ENCODE measurements at places on chromosomes 2 and 18.

DNA sequence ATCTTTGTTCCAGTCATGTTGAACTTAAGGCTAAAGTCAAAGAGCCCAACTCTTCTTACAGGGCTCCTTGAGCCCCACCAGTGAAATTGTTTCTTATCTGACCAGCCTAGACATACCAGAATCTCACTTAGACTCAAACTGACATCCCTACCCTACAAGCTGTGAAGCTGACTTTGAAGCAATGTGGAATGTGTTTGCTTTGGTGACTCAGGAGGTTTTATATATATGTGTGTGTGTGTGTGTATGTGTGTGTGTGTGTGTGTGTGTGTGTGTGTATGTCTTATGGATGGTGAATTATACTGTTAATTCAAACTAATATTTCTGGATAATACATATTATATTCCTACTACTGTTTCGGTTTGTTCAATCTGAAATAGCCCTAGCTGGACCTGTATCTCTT lies 67.3 kb downstream of the CAMKMT start:
- no peak for DNase-seq

DNA sequence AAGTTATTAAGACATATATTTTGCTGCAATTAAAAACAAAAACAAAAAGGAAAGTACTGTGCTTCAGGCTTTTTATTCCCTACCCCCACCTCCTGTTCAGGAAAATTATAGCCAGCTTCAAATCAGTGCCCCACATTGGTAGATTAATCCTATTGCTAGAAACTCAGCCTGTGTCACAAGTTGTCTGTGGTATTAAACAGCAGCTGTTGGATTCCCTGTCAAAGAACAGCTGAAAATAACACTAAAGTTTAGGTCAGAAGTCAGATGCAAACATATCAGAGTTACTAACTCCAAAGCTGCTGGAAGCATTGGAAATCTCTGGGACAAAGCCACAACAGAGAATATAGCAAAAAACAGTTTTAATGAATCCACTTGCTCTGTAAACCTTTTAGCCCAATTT lies 818 bp upstream of the CCDC141 start:
- no peak for DNase-seq

DNA sequence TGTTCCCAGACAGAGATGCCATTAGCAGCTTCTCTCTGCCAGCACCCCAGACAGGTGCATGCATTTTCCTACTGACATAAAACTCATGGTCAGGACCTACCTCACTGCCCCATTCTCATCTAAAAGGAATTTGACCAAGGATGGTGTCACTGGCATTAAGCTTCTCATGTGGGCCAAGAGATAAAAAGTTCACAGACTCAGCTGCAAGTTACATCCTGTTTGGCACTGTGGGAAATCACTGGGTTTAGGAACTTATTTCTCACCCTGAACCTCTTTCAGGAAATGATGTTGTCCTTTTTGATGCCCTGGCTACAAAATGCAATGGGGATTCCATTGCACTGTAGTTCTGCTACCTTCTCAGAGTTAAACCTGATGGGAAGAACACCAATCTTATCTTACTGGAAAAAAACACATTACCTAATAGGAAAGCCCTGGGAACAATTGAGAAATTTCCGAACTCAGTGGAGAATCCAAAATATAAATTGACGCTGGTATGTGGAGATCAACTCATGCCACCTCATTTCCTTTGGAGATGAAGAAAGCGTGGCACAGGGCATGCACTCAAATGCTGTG lies 252.1 kb upstream of the COPS8 start:
- DNase-seq, result no peak

DNA sequence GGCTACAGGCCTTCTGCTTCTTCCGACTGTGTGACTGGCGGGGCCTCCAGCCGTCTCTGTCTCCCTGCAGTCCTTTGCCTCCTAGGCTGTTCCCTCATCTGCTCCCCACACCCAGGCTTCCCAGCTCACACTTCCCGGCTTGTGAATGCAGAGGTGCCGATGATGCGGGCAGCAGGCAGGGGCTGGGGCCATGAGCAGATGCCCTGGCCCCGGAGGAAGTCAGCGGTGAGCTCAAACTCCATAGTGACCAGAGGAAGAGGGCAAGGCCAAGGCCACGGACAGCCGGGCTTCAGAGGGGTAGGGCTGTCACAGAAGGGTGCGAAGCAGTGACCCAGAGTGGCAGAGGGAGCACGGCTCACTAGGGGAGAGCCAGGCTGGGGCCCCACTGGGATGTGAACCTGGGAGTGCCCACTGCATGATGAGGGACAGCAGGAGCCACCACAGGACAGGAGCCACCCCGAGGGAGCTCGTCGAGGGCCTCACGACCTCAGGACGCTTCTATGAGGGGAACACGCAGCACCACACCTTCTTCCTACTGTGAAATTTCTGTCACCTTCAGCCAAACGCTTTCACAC lies 515.9 kb downstream of the EIPR1 start:
- DNase-seq, result no peak

GRCh38 chr2:7333189-7333765 lies 416.1 kb downstream of the RNF144A start:
- DNase-seq, result no peak

DNA sequence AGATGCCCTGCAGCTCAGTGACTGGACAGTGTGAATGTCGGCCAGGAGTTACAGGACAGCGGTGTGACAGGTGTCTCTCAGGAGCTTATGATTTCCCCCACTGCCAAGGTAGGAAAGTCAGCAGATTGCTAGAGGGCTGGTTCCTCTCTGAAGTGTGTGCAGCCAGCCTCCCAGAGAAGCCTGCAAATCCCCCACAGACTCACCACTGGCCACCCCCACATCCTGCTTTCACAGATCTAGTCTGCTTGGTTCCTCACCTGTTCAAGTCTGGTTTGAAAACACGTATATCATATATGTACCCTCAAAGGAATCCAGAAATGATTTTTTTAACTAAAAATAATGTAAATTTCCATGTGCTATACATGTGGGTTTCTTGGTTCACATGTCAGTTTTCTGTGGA lies 121.1 kb downstream of the LAMA3 start:
- no peak for DNase-seq

DNA sequence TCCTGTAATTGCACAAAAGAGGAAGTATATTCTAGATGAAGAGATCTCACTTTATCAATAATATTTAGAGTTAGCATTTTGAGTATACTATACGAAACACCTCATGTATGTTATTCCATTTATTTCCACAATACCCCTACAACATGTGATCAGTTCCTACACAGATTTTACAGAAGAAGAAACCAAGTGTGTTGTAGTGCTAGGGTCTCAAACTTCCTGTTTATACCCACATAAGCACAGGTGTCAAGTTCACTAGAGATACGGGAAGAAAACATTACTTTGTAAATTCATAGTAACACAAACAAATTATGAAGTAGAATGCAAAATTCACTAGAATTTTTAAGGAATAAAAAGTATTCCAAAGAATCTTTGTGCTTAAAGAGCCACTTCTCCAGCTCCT lies 46.4 kb downstream of the KCTD18 start:
- no peak for DNase-seq

DNA sequence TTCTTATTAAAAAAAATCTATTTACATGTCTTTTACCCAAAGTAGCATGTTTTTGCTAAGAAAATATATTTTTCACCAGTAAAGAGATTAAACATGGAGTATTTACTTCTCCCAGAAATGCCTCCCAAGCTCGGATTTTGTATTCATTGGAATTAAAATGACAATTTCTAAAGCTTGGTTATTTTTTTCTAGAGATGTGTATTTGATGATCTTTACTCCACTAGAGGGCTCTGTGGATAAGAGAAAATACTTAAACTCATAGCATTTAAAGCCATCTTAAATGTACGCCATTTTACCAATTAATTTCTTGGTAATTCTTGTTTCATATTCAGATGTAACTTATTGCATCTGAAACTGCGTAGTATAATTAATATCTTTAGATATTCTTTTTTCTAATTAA lies 461.4 kb downstream of the GALR1 start:
- no peak for DNase-seq

DNA sequence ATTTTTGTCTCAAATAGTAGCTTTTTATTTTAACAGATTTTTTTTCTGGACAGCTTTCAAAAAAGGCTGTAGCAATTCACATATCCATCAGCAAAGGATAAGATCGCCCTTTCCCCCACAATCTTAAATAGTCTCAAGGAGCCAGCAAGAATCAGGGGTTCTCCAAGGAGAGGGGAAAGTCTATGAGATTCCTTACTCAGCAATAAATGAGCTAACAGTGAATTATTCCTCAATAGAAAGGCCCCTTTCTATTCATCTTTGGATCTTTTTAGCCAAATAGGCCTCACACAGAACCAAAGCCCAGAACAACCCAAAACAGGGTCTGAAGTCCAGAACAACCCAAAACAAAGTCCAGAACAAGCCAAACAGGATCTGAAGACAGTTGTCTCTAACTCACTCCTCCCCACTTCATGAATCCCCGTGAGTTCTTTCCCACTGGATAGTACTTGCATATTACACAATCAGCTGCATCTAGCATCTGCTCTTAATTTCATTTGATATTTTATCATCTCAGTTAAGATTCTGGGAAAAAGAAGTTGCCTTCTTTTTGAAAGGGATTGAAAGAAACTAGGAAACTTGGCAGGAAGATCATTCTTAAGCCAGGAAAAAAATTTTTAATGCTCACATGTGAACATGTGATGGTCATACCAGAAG lies 3.4 kb upstream of the DHRS9 start:
- no peak for DNase-seq

DNA sequence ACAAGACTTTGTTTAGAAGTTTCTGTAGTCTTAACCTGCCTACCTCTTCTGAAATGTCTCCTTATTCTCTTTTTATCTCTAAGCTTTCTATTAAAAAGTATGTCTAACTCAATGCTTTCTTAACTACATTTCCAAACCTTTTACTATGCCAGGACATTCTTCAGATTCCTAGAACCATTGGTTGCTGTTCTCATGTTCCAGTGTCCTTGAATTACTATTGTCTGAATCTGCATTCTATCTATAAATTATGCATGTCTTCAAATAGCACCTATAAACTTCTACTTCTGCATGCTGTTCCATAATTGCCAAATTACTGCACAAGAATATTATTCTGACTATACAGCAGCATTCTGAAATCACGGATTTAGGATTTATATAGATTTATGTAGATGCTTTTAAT lies 166.0 kb upstream of the VWC2L start:
- no peak for DNase-seq

DNA sequence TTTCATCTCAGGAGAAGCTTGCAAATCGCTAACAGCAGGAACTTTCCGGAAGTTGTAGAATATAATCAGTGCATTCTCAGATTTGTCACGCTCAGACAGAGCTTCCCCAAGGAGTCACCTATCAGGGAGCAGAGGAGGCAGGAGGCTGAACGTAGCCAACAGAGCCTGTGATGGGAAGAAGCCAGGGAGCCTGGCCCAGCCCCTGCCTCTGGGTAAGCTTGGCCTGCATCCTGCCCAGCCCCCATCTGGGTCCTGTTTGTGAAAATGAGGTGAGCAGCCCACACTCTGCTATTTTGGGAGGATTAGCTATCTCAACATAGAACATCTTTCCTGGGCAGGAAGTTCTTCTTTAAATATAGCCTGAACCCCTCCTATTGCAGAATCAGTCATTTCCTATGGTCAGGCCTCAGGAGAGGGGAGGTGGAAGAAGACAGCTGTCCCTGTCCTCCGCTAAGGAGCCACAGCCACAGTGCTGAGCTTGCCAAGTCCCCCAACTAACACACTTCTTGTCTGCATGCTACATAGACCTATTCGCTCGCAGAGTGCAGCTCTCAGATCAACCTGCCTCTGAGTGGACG lies 19.2 kb upstream of the PKDCC start:
- DNase-seq, result no peak

DNA sequence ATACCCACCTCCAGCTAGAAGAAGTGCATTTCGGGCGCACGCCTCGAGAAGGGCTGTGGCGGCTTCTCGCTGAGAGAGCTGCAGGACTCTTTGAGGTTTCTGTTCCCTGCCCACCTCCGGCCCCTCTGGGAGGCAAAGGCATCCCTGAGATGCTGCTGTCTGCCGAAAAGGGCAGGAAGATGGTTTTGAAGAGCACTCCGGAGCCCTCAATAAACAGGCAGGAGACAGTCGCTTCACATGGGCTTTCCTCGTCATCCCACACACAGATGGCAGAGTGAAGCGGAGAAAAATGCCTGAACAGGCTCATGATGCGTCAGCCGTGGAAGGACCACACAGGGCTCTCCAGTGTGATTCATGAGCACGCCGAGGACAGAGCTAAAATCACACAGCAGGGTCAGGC lies 25.4 kb upstream of the GLI2 start:
- DNase-seq, result no peak

- DNase-seq, result no peak
Measured at GRCh38 chr2:127143841-127144782, 37.2 kb upstream of the BIN1 start.

GRCh38 chr2:214019229-214019972 lies 391.5 kb upstream of the VWC2L start:
- no peak for DNase-seq

Measured in DMS 273 treated with DMSO at 0.1 percent for 48 hours (cell line).